ENCODE measurements at places on chromosomes 2 and 18.

DNA sequence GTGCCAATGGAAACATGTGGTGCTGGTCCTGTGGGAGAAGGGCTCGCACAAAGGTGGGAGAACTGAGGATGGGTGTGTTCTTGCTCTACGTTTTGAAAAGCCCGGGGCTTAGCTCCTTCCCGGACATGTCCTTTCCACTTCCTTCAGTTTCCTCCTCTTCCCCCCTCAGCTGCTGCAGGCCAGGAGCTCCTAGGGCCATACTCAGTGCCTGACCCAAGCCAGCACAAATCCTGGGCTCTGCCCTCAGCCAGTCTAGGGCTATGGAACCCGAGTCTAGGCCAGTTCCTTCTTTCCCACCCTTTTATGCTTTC lies 1.4 kb upstream of the SIX2 start:
- no peak for DNase-seq
- no peak overlapping the region for H3K27ac ChIP-seq
- H3K4me3 ChIP-seq, result peak overlapping the region; percentile 74
- H3K27me3 ChIP-seq, result peaks cover 93% of the 10 kb centered on the region

DNA sequence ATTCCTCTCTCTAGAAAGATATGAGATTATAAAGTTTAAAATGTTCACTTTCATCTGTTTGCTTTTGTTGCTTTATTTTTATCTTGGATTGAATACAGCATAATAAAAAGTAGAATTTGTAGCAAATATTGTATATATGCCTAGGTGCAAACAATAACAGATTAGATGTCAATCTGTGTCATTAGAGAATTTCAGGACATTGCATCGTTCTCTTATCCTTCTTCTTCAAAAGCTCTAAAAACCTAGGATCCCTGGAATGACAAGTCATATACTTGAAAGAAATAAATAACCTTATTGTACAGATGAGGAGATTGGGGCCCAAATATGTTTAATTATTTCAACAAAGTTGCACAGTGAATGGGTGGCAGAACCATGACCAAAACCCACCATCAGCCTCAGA lies 102.8 kb upstream of the BZW1 start:
- H3K36me3 ChIP-seq, result no peaks in the 10 kb centered on the region
- H3K27me3 ChIP-seq, result no peaks in the 10 kb centered on the region
- H3K4me3 ChIP-seq, result no peak overlapping the region
- no peak for DNase-seq
- H3K27ac ChIP-seq, result no peak overlapping the region
- H3K4me1 ChIP-seq, result peaks cover 23% of the 10 kb centered on the region

DNA sequence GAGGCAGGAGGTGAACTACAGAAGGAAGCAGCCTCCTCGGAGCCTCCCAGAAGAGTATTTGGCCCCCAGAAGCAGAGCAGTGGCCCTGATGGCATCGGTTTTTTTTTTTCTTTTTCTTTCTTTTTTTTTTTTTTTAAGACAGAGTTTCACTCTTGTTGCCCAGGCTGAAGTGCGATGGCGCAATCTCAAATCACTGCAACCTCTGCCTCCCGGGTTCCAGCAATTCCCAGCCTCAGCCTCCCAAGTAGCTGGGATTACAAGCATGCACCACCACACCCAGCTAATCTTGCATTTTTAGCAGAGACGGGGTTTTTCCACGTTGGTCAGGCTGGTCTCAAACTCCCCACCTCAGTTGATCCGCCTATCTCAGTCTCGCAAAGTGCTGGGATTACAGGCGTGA lies 34.8 kb upstream of the NCKAP5 start:
- no peak overlapping the region for H3K4me3 ChIP-seq
- peaks cover 20% of the 10 kb centered on the region for H3K4me1 ChIP-seq
- H3K27ac ChIP-seq, result no peak overlapping the region
- DNase-seq, result no peak
- no peaks in the 10 kb centered on the region for H3K36me3 ChIP-seq

GRCh38 chr18:56977309-56977708 lies 169.6 kb upstream of the BOD1L2 start:
- no peaks in the 10 kb centered on the region for H3K27me3 ChIP-seq
- no peaks in the 10 kb centered on the region for H3K36me3 ChIP-seq
- no peak for DNase-seq
- no peak overlapping the region for H3K4me3 ChIP-seq

DNA sequence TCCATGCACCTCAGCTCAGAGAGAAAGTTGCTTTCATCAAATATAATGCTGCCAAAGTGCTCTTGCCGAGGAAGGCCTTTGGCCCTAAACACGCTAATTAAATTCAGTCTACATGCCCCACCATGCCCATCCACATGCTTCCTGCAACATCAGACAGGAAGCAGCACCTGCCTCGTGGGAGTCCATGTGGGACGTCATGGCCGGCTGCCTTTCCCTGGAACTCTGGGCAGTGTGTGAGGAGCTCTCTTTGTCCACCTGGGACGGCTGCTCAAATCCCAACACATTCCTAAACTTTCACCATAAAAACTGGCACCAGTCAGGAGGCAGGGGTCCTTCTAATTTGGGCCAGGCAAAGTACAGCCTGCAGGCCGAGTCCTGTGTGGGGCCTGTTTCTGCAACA lies 23.1 kb downstream of the FAM178B start:
- no peak for DNase-seq
- H3K4me3 ChIP-seq, result no peak overlapping the region
- peaks cover 4% of the 10 kb centered on the region for H3K4me1 ChIP-seq
- H3K36me3 ChIP-seq, result no peaks in the 10 kb centered on the region
- H3K27ac ChIP-seq, result no peak overlapping the region
- no peaks in the 10 kb centered on the region for H3K27me3 ChIP-seq

GRCh38 chr2:26721115-26722032 lies 28.9 kb downstream of the KCNK3 start:
- H3K27me3 ChIP-seq, result no peaks in the 10 kb centered on the region
- no peaks in the 10 kb centered on the region for H3K36me3 ChIP-seq
- no peak overlapping the region for H3K27ac ChIP-seq
- no peak for DNase-seq
- H3K4me3 ChIP-seq, result no peak overlapping the region

DNA sequence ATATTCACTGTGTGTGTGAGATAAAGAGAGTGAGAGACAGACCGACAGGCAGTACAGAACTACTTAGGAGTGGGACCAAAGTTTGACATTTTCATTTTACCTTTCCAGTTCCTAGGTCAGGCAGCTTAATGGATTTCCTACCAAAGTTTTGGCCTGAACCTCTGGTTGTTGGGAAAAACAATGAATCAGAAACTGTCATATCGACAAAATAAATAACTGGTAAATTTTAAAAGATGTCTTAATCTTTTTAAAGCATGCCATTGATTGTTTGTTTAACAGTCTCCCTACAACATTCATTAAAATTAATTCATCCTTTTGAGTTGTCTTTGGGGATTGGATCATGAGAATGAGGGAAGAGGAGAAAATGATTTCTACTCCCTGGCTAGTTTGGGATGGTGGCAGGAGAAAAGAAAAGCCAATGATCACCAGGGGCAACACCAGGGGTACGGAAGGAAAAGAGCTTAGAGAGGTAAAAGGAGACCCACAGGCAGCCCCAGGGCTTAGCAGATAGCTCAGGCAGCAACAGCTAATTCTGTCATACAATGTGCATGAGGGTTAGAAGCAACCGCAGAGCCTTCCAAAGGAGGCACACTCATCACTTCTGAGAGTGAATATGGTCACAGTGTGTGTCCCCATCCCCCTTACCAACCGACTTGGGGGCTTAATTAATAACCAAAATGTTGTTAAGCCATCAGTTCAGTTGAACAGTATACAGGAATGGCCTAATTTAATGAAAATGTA lies 98.5 kb downstream of the CCDC141 start:
- H3K4me1 ChIP-seq, result peaks cover 4% of the 10 kb centered on the region
- H3K4me3 ChIP-seq, result no peak overlapping the region
- H3K27ac ChIP-seq, result no peak overlapping the region
- peaks cover 8% of the 10 kb centered on the region for H3K36me3 ChIP-seq
- H3K27me3 ChIP-seq, result no peaks in the 10 kb centered on the region

Measured in WTC11 (cell line).